Renal pelvis (tissue), 12 donors: ENCODE measurements at places on chromosomes 4 and X.
A peak's percentile ranks its signal among the peaks of the same experiment; 100 is the strongest.

DNA sequence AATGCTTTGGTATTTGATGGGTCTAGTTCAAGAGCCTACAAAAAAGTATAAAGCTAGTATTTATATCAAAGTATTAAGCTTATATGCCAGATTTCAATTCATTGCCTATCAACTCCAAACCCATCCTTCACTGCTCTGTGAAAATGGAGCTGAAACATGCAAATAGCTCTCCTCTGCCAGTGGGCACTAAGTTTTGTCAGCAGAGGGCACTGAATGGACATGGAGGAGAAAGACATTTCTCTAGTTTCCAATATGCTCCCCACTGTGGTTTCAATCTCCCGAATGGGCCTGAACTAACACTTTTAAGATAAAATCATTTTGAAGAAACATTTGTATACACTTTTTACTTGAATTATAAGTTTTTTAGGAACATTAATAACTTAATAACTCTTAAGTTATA lies 12.4 kb downstream of the PPID start:
- no peak for DNase-seq

GRCh38 chrX:1249101-1249887 lies 19.3 kb upstream of the CSF2RA start:
- DNase-seq: no peak

DNA sequence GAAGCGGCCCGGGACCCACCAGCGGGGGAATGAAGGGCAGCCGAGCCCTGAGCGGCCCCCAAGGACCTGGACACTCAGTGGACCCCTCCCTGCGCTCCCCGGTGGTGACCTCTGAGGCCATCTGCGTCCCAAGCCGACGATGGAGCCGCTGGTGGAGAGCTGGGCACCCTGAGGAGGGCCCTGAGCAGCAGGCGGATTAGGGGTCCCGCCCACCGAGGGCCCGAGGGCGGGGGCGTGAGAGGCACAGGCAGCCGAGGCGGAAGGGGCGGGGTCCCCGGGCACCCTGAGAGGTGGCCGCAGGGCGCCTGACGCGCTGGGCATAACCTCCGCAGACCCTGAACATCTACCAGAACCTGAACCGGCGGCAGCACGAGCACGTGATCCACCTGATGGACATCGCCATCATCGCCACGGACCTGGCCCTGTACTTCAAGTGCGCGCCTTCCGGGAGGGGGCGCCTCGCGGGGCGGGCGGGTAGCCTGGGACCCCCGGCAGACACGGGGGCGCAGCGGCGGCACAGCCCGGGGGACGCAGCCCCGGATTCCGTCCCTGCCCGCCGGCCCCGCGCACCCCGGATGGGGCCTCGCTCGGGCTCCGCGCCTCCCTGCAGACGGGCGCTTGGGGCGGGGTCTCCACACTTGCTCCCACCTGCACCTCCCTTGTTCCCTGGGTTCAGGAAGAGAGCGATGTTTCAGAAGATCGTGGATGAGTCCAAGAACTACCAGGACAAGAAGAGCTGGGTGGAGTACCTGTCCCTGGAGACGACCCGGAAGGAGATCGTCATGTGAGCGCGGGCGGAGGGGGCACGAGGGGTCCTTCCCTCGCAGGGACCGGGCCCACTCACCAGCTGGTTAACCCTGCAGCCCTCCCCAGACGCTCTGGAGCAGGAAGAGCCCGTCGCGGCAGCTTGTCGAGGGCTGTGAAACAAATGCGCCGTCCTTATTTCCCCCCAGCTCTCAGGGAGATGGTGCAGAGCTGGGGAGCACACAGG lies 10.3 kb downstream of the ATP5ME start:
- DNase-seq: peak; percentile 70

- no peak for DNase-seq
Measured at GRCh38 chr4:110897784-110898183, 274.9 kb upstream of the PITX2 start.

DNA sequence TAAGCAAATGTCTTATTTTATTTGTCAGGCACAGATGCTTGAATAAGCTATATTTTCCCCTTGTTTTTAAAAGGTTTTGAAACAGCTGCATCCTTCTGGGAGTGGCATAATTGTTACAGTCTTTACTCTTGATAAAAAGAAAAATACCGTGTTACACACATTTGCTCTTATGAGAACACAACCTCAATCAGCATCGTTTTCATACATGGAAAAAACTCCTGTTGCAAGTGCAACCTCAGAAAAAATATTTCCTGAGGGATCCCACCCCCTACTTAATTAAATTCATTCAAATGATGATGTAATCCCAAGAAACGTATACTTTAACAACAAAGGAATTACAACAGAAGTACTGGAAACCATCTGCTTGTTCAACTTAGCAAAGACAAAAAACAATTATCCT lies 58.6 kb downstream of the SMAD1 start:
- no peak for DNase-seq

GRCh38 chr4:24915121-24915922 lies 2.5 kb upstream of the CCDC149 start:
- DNase-seq: no peak
